ENCODE measurements at places on chromosomes 5 and 9.

DNA sequence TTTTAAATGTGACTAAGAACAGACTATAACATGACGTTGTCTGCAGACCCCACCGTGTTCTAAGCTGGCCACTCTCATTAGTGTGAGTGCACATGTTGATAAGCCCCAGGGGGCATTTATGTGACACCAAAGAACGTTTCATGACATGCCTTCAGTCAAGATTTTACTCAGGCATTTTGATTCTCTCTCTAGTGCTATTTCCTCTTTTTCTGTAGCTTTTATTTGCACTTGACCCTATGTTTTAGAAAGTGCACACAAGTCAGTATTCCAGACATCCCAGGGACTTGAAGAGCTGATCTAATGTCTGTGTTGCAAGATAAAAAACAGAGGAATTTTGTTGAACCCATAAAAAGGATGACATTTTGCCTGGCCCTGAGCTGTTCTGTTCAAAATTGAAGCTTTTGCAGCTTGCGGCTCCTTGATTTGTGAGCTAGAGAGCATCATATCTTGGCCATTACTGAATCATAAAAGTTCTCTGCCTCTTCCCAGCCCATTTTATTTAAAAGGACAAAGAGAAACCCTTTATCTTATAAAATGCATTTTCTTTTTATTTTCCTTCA, 80.9 kb upstream of the TYRP1 start:
- no peak for DNase-seq

GRCh38 chr5:14849516-14850294, 21.9 kb downstream of the ANKH start:
- DNase-seq = no peak

DNA sequence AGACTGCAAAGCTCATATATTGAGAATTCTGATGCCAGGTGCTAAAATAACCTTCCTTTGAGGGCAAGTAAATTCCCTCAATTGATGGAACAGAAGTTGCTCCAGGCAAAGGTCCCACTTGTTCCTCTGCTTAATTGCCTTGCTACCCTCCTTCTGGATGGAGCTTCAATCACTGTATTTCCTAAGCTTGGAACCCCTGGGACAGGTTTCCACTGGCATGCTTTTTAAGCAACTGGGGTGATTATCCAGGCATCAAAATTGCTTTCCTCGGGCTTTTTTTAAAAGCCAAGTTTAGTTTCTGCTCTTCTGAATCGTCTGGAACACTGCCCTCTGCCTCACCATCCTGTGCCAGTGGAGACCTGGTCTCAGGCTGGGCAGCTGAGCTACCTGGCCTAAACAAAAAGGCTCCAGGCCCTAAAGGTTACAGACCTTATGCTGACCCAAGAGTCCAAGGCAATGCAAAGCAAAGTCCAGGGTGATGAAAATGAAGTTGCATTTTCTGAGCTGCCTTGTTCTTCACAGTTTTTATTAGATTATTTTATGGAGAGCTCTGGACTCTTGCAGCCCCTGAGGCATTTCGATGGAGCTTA, 167.9 kb upstream of the CD180 start:
- DNase-seq = no peak

DNA sequence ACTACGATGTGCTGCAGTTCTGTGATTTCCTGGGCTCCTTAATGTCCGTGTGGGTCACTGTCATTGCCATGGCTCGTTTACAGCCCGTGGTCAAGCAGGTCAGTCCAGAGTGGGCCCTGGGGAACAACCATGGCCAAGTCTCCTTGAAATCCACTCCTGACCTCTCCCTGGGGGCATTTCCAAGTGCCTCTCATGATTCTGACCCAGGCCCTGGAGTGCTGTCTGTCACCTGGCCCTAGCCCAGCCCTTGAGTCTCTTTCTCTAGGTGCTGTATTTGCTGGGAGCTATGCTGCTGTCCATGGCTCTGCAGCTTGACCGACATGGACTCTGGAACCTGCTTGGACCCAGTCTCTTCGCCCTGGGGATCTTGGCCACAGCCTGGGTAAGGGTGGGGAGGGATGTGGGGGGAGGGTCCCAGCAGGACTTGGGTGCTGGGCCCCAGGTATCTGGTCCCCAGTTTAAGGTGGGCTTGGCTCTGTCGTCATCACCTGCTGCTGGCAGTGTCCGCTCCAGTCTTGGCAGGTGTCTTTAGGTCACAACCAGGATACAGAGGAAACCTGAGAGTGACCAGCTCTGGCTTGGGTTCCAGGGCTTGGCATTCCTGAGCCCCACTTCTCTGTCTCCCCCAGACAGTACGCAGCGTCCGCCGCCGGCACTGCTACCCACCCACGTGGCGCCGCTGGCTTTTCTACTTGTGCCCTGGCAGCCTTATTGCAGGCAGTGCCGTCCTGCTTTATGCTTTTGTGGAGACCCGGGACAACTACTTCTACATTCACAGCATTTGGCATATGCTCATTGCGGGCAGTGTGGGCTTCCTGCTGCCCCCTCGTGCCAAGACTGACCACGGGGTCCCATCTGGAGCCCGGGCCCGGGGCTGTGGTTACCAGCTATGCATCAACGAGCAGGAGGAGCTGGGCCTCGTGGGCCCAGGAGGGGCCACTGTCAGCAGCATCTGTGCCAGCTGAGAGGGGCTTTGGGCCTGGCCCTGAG, 17.0 kb downstream of the OR13J1 start:
- no peak for DNase-seq

Data from kidney (tissue), 22 donors.